NCI-H1105 treated with DMSO at 0.1 percent for 48 hours (cell line): ENCODE measurements at places on chromosomes 4 and X.

DNA sequence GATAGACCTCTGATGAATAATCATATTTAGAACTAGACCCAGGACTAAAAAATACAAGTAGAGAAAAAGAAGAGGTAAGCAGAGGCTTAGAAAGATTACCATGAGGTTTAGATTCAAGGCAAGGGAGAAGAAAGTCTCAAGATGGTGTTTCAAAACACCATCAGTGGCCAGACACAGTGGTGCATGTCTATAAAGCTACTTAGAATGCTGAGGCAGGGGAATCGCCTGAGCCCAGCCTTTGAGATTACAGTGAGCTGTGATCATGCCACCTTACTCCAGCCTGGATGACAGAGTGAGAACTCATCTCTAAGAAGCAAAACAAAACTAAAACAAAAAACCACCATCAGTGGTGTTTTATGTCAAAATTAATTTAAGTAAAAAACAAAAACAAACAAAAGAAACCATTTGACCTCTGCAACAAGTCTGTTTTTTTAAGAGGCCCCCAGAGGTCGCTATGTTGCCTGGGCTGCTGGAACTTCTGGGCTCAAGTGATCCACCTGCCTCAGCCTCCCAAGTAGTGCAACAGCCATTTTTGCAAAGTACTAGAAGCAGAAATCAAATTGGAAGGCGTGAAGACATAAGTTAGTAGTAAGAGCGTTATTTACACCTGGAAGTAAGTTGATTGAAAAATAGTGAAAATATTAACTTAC is 784.3 kb downstream of the ADGRL3 start:
- DNase-seq = no peak

DNA sequence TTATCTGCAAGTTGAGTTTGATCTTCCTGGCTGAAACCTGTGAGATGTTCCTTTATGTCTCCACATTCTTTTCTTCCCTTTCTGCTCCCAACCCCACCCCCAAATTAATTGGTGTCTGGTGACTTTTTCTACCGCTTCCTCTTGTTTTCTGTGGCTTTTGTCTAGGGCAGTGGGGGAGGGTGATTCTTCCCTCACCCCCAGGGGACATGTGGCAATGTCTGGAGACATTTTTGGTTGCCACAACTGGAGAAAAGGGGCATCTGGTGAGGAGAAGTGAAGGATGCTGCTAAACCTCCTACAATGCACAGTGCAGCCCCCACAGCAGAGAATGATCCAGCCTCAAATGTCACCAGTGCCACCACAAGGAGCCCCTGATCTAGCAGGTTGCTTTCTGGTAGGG is 152.9 kb downstream of the NHS start:
- no peak for DNase-seq

DNA sequence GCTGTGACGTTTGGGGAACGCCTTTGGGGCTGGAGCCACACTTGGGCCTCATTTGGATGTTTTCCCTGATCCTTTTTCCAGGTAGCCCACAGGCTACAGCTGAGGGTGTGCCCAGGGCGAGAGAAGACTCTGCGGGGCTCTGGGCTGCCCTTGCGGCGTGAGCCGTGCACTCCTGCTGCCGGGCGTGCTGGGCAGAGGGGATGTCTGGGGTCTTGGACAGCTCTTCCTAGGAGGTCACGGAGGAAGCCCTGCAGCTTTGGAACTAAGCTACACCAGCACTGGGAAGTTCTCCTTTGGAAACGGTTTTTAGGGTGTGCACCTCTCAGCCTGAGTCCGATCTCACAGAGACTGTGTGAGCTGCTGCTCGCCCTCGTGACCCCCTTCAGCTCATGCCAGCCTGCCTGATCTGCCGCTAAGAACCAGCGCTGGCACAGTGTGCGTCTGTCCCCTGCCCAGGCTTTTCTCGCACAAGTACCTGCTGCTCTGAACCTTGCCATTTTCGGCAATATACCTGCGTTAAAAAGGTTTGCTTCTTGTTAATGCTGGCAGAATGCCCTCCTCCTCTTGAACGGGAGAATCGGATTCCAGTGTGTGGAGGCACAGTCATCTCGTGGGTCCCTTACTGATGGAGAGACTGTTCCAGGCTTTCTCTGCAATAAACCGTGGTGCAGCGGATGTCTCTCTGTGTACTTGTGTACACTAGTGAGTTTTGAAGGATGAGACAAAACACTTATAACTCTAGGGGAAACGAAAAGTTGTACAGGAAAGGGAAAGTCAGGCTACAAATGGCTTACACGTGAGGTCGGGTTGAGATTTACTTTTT is 14.3 kb downstream of the MSANTD1 start:
- no peak for DNase-seq

DNA sequence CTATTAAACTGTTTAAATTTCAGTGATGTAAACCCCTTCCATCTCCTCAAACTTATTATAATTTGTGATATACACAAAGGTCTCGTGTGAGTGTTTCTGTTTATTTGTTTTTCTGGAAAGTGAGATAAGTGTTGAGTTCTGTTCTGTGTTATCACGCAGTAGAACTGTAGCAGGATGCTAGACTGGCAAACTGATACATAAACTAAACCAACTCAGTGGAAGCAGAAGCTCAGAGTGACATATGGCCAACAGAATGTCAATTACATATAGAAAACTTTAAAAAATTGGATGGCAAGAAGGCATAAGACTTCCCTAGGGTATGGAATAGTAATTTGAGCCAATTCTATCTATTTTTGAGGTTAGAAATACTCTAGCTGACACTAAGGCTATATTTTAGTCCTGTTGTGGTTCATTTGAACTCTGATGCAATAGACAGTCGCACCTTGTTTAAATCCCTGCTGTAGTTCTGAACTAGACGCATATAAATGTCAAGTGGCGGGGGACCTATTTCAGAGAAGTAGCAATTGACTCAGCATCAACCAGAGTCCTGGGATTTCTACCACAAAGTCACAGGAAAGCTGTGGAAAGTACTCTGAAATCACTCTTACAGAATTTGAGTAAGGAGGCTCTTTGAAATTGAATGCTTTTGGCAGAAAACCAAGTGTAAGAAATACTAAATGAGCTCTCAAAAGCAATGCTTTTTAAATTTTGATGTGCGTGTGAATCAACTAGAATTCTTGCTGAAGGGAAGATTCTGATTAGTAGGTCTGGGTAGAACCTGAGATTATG is 294.4 kb downstream of the INPP4B start:
- no peak for DNase-seq

- DNase-seq = no peak
These were observed 1350.9 kb downstream of the ARAP2 start for GRCh38 chr4:34893382-34893781.

DNA sequence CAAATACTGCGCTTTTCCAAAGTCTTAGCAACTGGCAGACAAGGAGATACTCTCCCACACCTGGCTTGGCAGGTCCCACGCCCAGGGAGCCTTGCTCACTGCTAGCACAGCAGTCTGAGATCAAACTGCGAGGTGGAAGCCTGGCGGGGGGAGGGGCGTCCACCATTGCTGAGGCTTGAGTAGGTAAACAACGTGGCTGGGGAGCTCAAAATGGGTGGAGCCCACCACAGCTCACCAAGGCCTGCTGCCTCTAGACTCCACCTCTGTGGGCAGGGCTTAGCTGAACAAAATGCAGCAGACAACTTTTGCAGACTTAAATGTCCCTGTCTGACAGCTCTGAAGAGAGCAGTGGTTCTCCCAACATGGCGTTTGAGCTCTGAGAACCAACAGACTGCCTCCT is 23.0 kb upstream of the NFKB1 start:
- no peak for DNase-seq

DNA sequence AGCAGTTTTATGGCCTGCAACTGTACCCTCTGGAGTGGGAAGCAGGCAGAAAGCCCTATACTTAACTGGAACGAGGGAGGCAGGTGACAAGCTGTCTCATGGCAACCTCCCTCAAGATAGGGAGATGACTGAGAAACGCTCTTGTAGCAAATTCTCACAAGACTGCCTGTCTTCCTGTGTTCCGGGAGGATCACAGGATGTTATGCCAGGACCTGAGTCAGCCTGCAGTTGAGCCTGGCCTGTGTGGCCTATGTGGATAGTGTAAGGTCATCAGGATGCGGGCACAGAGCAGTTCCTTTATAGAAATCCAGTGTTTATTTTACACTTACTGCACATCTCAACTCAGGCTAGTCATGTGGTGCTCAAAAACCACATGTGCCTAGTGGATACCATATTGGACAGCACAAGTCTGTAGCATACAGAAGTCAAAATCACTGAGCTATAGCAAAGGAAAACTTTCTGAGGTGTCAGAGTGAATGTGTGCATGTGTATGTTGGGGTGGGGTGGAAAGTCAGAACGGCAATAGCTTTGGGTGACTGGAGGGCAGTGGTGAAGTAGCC is 25.2 kb downstream of the TAF7L start:
- DNase-seq = no peak

DNA sequence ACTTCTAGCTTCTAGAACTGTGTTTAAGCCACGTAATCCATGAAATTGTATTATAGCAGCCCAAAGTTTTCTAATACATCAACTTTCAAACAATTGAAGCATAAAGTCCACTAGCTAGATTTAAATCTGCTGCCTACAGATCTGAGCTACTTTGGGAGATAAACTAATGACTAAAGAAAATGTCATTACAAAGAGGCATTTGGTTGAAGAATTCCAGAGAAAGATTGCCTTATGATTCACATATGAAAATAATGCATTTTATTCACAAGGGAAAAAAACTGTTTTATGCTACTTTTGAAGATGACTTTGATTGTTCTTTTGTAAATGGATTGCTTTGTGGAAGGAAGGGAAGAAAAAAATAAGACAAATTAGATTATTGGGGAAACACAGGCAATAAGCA is 124.1 kb upstream of the SLIT2 start:
- no peak for DNase-seq

- no peak for DNase-seq
These were observed 30.8 kb downstream of the RTL5 start for GRCh38 chrX:72100824-72101351.

GRCh38 chr4:77804471-77804870 is 14.7 kb downstream of the CNOT6L start:
- DNase-seq = no peak

- DNase-seq = no peak
These were observed 76.7 kb downstream of the SLC4A4 start for GRCh38 chr4:71415491-71415890.

- DNase-seq = no peak
These were observed 407.2 kb downstream of the PDHA2 start for GRCh38 chr4:96247096-96247495.

- no peak for DNase-seq
These were observed 4.5 kb downstream of the CFAP299 start for GRCh38 chr4:80340036-80340435.

DNA sequence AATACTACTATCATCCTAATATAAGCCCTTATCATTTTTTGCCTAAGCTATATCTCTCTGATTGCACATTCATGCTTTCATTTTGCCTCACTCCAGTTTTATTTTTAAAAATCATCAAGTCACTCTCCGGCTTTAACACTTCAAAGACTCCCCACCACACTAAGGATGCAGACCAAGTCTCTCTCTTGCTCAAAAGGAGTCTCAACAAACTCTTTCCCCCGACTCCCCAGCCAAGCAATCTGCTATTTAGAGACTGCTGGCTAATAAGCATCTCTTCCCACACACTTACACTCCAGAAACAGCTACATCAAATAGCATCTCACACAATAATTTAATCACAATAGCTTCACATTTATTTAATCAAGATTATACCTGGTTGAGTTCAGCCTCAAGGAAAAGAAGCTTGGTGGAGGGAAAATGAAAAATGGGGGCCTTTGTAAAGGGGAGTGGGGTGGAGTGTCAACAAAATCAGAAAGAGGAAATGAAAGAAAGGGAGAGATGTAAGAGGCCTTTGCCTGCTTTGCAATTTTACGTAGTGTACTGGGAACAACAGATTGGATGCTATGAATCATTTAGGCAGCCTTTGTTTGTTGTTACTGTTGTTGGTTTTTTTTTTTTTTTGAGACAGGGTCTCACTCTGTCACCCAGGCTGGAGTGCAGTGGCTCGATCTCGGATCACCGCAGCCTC is 104.1 kb upstream of the MCF2 start:
- DNase-seq = no peak

DNA sequence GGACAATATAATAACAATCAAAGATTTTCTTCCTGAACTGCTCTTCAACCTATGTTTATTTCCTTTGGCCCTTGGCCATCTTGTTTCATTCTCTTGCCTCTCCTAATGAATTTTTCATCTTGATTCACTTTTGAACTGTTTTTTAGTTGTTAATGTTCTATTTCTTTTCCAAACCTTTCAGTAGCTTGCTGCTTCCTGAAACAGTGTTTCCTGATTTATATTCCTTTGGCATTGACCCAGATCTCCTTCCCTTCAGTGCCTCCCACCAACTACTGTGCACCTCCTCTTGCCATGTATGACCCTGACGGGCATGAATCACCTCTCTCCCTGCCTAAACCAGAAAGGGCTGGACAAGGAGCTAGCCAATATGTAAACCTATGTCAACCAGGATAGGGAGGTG is 25.6 kb upstream of the SPP1 start:
- DNase-seq = no peak

- DNase-seq = no peak
These were observed 263.6 kb upstream of the CTSO start for GRCh38 chr4:156217236-156217635.

GRCh38 chrX:155334486-155335336 is at the start of gene CLIC2:
CLIC2 (minus strand) TSS chrX:155334614; CDS start chrX:155334427, 187 bp downstream.
- peak; percentile 68 for DNase-seq

DNA sequence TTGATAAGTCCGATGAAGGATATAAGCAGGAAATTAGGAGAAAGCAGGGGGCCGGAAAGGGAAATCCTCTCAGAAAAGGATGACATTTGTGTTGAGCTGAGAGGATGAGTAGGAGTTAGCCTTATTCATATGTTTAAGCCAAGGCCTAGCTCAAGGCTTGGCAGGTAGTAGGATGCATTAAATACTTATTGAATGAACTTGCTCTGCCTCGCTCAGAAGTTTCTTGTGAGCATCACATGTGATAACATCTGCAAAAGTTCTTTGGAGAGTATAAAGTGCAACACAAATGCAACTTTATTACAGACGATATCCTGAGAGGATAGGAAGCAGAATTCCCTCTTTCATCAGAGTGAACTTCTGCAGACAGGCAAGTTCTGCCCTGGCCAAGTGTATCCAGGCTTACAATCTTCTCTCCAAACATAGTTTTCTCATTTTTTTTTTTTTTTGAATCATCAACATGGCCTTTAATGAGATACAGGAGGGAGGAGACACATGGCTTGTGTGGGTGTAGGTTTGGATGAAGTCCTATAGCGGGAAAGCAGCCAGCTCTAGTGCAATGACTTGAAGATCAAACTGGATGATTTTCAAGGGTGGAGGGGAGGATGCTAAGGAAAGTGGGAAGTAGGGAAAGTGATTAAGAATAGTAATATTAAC is 48.1 kb downstream of the LUZP4 start:
- DNase-seq = no peak

DNA sequence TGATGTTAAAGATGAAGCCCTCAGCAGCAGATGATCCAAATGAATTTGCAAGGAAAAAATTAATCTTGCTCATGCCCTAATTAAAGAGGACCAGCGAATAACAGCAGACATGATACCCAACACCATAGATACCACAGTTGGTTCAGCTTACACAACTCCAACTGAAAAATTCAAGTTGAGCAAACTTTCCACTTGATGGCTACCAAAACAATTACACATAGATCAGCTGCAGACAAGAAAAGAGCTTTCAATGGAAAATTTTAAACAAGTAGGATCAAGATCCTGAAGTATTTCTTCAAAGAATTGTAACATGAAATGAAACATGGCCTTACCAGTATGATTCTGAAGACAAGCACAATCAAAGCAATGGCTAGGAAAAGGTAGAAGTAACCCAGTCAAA is 90.0 kb downstream of the KLHL13 start:
- DNase-seq = no peak

GRCh38 chrX:136865270-136866158 is 15.0 kb downstream of the RBMX start:
- no peak for DNase-seq
